NCI-H1092 treated with DMSO at 0.1 percent for 48 hours (cell line): ENCODE measurements at places on chromosomes 7 and 10.

DNA sequence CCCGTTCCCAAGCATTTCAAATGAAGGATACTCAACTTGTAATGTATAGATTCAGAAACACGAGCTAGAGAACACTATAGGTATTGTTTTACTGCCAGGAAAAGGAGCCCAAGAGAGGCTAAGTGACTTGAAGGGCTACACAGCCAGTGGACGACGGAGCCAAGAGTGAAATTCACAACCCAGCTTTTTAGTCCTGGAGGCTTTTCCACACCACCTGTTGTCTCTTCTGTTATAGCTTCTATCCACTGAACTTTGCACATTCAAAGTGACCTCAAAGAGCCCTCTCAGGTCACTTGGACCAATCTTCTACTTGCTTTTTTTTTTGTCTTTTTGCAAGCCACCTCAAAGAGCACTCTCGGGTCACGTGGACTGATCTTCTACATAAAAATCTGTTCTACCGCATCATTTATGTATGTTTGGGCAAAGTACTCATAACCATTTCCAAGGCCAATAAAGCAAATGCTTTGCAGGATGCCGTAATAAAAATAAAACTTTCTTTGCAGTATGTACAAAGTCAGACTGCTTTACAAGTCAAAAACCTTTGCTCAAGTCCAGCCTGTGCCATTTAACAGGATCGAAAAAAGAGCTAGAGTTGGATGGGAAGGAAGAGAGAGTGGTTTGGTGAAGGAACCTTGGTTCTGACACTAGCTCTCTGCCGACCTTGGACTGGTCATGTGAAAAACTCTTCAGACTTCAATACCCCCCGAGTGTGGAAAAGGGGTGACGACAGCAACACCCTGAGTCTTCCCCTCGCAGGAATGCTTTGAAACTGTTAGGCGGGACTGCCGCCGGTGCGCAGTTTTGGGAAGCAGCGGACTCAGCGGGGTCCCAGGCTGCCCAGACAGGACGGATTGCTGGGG is 821 bp downstream of the SLC35B4 start:
- DNase-seq, result no peak

DNA sequence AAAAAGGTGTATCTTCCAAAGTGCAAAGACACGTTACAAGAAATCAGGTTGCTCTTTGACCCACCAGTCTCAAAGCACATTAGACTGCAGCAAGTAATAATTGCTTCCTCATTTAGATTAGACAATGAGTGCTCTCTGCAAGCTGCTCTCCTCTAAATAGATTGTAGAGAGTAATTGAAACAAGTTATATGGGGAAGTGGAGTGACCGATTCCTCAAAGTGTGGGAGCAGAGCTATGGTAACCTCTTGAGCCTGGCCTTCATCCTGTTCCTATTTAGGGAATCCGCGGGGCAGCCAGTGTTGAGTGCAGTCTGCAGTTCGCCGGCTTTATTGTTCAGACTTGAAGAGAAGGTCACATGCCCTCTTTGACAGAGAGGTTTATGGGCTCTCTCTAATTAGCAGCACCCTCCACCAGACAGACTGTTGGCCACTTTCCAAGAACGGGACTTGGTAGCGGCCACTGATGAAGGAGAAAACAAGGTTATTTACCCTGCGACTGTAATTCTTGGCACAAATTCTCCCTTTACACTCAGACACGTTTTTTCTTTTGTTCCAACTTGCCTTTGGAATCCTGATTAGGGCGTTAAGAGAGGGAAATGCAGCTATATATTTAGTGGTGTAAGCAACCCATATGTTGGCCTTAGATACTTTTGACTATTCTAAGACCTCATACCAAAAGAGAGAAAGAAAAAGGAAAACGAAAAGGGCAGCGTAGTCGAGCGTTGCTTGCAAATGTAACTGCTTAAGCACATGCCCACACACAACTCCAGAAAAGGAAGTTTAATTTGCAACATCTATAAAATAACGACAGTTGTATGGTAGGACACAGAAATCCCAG is 107.5 kb downstream of the REEP3 start:
- peak; percentile 96 for DNase-seq

GRCh38 chr7:50663396-50664102 is 98.3 kb upstream of the DDC start:
- no peak for DNase-seq

- no peak for DNase-seq
Measured at GRCh38 chr7:141178486-141179135, 104.7 kb downstream of the TMEM178B start.

GRCh38 chr10:123398756-123399155 is 244.6 kb downstream of the BUB3 start:
- no peak for DNase-seq

GRCh38 chr7:24786306-24786705 is 29.0 kb upstream of the GSDME start:
- DNase-seq, result no peak

GRCh38 chr10:129027906-129028305 is 439.1 kb upstream of the MGMT start:
- DNase-seq, result no peak

DNA sequence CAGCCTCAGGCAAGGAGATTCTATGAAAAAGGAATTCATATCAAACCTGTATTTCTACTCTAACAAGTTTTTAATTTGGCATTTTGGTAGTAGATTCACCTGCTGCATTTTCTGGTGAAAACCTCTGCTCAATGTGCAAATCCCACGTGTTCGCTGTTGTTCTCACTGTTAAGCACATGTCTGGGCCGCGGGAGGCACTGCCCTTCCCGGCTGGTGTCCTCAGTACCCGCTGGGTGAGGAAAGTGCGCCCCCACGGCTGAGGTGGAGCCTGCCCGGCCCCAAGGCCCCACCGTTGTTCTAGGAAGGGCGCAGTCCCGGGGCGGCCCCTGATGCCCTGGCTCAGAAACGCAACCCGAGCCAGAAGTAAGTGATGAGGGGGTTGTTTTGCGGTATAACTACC is 193.4 kb upstream of the VWC2 start:
- no peak for DNase-seq

- no peak for DNase-seq
Measured at GRCh38 chr7:150908173-150908572, 55.9 kb downstream of the AOC1 start.

DNA sequence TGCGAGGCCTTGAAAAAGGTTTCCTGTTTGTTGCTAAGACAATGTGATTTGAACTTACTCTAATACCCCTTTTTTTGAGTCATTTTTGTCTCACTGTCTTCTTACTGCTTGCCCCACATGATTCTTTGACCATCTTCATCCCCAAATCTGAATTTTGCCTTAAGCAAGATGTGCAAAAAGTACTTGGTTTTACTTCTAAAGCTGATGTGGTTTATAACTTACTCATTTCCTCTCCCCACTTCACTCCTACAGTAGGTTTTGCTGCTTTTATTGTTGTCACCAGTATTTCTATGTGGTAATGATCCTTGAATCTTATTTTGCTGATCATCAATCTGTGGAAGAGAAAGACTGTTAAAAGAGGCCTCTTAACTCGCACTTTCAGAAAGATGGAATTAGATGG is 396.4 kb downstream of the SDK1 start:
- no peak for DNase-seq

DNA sequence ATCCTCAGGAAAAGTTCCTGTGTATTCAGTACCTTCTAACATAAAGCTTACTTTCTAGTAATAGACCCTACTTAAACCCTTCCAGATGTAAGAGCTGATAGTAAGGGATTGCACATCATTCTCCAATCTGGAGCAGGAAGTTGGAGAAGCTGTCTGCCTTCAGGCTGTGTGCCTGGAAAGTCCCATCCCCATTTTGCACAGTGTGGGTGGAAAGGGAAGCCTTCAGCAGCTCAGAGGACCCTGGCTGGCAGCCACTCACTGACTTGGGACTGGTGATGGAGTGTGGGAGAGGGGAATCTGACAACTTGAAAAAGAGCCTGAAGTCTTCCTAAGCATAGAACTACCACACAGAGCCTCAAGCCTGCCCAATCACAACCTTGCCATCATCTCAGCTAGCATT is 164.1 kb upstream of the ADO start:
- DNase-seq, result no peak

GRCh38 chr10:99391346-99391745 is 39.1 kb downstream of the GOT1 start:
- no peak for DNase-seq

DNA sequence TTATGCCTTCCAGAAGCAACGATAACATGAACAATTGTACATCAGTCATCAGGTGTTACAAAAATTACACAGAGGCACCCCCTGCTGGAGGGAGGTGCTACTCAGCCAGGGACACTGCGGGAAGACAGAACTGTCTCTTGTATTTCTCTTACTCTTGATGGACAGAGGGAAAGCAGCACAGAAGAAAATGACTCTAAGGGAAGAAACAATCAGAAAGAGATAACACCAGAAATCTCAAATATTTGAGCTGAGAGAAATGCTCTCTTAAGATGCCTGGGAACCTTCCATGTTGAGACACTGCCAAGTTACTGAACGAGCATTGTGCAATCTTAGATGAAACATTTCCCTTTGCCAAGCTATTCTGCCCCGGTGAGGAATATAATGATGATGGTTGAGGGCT is 227.6 kb upstream of the NPSR1 start:
- no peak for DNase-seq

DNA sequence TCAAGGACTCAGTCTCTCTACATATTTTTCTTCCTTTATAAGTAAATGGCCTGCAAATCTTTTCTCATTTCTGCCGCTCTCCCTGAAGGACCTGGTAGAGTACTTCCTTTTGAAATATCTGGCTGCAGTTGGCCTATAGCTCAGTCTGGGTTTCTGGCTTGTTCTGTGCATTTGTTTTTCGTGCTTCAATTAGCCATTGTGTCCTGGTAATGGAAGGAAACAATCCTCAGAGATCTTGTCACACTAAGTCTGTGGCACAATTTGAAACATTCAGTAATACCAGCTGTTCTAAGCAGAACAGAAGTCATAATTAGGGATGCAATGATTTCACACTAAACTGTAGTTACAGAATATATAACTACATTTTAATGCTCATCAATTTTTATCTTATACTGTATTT is 545.0 kb downstream of the NRG3 start:
- DNase-seq, result no peak

DNA sequence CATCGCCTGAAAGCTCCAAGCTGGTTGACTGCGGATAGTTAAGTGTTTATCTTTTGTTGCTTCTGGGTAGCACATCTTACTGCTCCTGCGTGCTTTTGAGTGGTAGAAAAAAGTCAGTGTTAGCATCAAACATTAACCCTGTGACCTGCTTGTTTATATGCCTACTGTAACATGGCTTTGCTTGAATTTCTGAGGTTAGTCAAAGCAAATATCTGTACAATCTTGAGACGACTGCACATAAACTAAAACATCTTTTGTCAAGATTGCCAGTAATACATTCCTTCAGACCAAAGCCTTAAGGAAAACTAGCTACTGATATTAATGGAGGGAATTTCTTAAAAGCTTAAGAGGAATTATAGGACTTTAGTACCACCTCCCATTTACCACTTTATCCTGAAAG is 163.7 kb downstream of the BAMBI start:
- no peak for DNase-seq

DNA sequence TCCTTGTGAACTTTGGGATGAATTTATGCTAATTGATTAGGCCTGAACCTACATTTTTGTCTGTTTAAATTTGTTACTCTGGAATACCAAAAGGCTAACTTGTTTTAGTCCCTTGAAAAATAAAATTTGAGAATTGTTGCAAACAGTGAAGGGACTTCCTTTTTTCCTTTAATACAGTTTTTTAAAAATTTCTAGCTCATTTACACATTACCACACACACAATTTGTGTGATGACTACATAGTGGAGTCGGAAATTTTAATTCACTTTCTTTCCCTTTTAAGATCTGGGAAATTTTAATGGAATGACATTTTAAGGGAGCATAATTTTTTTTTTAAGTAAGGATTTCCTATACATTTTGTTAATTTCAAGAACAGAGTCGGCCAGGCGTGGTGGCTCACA is 8.6 kb upstream of the TMEM236 start:
- no peak for DNase-seq

DNA sequence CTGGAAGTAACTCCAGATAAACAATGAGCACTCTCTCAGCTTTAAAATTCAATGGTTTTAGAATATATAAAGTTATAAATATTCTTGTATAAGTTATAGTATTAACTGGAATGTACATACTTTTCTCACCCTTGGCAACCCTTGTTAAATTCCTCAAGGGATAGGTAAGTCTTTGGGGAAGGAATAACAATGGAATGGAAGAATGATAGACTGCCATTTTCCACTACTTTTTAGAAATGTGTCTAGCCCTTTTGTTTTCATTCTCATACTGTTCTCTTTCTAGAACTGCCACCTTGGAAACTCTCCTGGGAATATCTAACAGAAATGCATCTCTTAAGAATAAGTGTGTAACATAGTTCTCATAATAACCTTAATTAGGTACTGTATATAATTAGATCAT is 8.3 kb downstream of the KIF5B start:
- DNase-seq, result no peak

GRCh38 chr10:43801140-43801539 is 152.5 kb upstream of the ZNF32 start:
- DNase-seq, result no peak

DNA sequence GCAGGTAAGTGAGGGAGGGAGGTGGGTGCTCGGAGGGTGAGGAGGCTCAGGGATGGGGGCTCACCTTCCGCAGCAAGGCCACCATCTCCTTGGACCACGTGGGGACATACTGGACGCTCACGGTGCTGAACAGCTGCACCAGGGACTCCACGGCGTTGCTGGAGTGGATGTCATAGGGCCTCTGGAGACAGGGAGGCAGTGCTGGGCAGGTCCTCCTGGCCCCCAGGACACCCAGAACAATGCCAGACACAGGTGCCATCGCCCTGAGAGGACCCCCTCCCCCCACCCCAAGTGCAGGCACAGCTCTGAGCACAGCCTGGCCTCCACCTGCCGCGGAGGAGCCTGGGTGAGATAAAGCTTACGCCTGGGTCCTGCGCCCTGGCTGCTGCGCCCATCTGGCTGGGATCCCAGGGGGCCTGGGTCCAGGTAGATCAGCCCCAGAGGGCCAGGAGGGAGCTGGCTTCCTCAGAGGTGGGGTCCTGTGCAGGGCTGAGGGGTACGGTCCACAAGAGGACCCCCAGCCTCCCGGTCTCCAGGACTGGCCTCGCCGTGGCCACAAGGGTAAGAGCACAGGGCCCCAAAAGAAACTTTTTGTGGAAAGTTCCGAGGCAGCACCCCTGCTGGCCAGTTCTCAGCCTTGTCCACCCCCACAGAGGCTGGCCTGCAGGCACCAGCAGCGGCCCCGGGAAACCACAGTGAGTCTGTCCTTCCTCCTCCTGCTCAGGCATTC is 37.8 kb downstream of the DPYSL4 start:
- DNase-seq, result no peak

GRCh38 chr10:17793823-17794644 is 15.1 kb upstream of the MRC1 start:
- no peak for DNase-seq
